ENCODE measurements at places on chromosomes 2 and 18.

GRCh38 chr2:10487081-10487740 lies 39.1 kb upstream of the ODC1 start:
- DNase-seq: peak; percentile 54

DNA sequence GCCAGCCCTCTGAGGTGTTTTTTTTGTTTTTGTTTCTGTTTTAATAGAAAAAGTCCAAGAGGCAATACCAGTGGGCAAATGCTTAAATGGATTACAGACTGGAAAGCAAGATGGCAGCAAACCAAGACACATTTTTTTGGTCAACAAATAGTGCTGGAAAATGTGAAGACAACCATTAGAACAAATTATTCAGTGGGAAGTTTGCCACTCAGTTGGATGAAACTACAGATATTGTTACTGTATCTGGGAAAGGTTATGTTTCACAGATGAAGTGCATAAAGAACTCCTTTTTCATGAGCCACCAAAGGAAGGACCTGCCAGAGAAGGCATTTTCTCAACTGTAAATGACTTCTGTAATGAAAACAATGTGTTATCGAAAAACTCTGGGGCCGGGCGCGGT lies 93.0 kb upstream of the ODC1 start:
- no peak for DNase-seq

GRCh38 chr2:239608723-239609122 lies 207.9 kb upstream of the HDAC4 start:
- DNase-seq: no peak

DNA sequence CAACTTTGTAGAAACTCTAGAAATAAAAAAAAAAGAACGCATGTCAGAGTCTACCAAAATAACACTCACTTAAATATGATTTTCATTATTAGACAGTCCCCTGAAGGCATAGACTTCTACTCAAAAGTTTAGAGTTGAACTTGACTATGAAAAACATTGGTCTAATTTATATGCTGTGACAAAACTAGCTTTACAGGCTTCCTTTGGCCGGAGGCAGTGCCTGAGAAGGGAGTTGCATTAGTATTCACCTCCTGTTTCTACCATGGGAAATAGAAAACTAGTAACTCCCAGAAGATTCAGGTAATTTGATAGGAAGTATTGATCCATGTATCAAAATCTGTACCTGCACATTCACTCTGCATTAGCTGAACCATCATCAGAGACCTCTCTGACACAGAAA lies 163.4 kb upstream of the NOSTRIN start:
- no peak for DNase-seq

GRCh38 chr2:207482630-207483029 lies 47.1 kb upstream of the CREB1 start:
- no peak for DNase-seq

DNA sequence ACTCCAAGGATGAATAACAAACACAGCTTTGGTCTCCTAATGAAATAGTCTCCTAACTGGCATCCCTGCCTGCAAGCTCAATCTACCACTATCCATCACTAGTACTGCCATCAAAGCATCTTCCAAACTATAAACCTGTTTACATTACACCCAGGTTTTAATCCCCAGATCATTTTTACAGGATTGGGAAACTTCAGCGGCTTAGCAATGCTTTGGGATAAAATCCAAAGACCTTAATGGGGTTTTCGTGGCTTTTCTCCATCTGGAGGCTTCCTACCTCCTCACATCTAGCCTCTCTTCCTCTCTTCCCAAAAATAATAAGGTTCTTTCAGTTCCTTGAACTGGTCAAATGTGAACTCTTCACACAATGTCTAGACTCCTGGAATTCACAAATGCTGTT lies 92.2 kb upstream of the SETBP1 start:
- DNase-seq: peak; percentile 94

DNA sequence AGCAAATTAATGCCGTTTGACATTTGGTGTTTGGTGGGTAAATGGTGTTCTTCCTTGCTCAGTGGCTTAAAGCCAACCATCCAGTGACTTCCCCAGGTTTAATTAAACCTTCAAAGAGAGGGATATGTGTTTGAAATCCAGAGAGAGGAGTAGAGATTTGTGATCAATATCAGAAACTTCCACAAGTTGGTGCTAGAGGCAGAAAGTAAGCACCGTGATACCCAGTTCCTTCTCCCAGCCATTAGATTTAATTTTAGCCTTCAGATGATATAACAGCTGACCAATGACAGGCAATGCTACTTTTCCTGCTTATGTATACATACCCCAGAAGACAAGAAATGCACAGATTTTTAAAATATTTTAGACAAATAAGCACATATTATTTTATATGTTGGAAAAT lies 398.5 kb downstream of the CDH2 start:
- DNase-seq: peak; percentile 33

DNA sequence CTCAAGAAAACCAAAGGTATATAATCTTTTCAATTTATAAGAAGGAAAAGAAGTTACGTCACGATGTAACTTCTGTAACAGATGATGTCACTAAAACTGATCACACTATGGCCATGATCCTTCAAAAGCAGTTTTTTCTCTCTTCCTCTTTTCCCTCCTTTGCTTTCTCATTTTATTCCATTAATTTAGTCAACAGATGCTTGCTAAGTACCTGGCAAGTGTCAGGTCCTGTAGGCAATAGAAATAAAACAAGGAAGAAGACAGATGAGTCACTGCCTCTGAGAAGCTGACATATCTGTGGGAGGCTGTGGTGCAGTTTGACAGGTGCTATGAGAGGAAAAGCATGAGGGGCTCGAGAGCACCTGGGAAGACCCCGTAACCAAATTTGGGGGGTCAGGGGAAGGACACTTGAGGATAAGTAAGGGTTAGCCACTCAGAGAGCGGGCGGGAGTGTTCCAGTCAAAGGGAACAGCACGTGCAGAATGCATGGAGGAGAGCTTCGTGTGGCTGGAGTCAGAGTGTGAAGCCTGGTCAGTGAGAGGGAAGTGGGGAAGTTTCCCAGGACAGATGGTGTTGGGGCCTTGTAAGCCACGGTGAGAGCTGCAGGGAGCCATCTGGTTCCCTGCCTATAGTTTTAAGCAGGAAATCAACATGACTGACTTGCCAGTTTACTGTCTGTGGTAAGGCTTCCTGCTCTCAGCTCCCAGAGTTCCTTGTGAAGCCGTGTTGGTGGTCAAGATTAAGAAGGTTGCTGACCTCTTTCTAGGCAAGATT lies 198.8 kb upstream of the FOSL2 start:
- peak; percentile 94 for DNase-seq

GRCh38 chr2:69483024-69483423 lies 45.8 kb upstream of the NFU1 start:
- DNase-seq: no peak

DNA sequence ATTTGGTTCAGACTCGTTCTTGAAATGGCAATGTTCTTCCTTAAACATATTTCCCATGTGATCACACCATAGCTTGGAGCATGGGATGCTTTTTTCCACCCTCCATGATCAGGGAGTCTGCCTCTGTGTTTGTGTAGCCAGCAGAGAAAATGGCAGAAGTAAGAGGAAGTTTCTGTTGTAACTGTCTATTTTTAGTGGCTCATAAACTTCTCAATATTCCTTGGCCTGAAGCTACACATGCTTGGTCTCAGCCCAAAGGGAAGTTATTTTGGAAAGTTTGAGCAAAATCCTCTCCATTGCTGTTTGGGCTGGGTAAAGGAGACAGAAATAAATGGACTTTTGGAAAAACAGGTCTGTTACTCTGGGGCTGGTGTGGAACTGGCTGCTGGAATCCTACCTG lies 33.4 kb upstream of the ITGA6 start:
- DNase-seq: no peak

All from NCI-H82 (cell line).